ENCODE measurements at places on chromosomes 4 and X.

- no peak for DNase-seq
Observed at GRCh38 chr4:15365641-15366040, 62.2 kb upstream of the C1QTNF7 start.

DNA sequence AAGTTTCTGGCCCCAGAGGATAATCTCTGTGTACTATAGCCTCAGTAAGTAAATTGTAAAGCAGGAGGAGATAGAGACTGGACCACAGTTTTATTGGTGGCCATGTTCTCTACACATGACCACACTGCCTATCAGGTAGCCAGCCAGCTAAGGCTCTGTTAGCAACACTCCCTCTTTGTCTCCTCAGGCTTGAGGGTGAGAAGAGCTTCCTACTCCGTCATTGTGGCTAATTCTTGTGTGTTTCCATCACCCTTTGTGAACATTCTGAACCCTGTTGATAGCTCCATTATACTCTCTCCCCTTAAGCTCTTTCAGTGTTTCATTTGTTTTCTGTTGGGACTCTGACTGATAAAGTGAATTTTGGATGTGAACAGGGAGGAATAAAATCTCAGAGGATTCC lies 233.4 kb downstream of the CFAP299 start:
- no peak for DNase-seq

DNA sequence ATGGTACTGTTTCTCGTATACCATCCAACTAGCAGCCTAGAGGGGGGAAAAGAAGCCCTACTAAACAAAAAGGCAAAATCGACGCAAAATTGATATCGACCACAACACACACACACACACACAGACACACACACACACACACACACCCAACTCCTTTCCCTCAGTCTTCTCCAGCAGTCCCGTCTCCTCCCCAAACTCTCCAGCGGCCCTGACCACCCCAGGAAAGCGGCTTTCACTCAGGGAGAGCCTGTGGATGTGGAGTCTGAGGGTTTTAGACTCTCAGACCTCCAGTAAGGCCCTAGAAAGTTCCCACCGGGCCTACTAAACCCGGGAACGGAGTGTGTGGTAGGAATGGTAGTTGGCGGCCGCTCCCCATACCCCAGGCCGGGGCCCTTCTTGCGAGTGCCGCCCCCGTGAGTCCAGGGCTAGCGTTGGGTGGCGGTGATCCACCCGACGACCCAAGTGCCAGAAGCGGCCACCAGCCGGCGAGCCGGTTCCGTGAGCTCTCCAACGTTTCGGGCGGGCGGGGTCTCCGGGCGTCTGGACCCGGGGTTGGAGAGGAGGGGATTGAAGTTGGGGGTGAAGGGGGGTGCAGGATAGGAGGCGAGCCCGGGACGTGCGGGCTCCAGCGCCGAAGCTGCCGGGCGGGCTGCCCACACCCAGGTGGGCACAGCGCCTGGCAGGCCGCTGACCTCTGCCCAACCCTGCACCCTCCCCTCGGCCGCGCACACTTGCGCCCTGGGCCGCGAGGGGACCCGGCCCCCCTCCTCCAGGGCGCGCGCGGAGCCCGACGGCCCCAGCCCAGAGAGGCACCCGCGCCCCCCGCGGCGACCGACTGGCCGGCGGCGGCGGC lies 13.7 kb downstream of the ARX start:
- DNase-seq: no peak

DNA sequence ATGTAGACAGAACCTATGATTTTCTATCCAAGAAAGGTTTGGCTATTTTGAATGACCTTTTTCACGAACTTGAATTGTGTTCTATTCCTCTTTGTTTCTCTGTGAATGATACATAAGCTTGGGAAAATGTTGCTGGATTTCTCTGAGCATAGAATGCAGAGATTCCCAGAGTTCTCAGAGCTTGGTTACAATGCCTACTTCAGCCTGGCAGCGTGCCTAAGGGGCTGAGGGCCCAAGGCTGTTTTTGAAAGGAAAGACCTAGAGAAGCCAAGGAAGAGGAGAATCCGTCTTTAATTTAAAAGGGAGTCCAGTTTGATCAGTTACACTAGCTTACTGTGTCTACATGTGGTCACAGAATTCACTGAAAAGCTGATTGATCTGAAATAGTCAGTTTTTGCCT lies 55.3 kb upstream of the CXorf51B start:
- DNase-seq: no peak

- no peak for DNase-seq
Observed at GRCh38 chr4:11175374-11175773, 253.3 kb downstream of the HS3ST1 start.
